Activated CD8-positive, alpha-beta T cell treated with anti-CD3 and anti-CD28 coated beads, Interleukin-2, amount 10 ng/mL, durations not matched to agents 7 days and 5 days (primary cell): ENCODE measurements at places on chromosomes 4 and X.
A peak's percentile ranks its signal among the peaks of the same experiment; 100 is the strongest.

DNA sequence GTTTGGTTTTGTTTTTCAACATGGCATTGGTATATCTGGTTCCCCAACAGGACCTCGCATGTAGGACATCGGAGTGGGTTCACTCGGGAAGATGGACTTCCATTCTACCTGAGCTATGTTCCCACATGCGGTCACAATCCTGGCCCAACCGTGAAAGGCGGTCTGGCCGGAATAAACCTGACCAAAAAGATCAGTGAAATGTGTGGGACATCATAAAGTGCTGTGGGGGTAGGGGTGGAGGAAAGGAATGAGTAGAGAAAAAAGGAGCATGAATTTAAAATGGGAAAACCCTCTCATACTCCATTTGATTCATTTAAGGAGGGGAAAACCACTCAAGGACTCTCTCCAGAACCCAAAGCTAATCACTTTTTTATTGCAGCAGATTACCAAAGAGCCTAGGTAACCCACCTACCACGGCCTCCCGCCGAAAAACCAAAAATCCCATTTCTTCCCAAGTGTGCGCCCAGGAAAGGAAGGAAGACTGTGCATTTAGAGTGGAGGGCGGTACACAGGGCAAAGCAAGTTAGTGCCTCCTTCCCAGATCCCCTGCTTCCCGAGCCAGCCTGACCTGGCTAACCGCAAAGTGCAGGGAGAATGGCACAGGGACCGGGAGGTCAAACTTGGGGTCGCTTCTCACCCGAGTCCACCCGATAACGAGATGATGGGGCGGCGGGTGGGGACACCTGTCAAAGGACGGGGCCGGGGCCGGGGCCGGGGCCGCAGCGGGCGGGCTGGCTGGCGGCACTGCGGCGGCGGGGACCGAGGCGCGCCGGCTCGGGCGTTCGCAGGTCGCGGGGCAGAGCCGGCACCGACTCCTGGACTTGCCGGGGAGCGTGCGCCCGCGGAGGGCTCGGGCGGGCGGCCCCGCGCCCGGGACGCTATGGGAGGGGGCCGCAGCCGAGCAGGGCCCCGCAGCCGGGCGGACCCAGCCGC lies 669 bp downstream of the TMEM150C start:
- no peak overlapping the region for H3K27ac ChIP-seq
- peaks cover 52% of the 10 kb centered on the region for H3K27me3 ChIP-seq
- H3K36me3 ChIP-seq, result peaks cover 4% of the 10 kb centered on the region
- peak overlapping the region; percentile 40 for H3K4me3 ChIP-seq

DNA sequence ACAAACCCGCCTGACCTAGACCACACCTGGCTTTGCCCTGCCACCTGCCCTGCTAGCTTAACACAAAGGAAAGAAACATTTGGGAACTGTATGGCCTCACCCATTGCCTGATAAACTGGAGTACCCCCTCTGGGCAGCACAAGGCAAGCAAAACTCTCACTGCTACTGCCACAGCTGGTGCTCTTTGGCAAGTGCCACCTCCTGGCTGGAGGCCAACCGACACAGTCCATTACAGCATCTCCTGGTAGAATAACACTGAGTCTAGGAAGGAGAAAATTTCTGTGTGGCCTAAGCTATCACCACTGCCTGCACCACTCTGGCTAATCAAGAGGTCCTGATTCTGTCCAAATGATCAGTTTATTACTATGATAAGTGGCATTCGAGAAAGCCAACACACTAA lies 18.9 kb upstream of the SPANXN3 start:
- no peak overlapping the region for H3K4me3 ChIP-seq
- no peaks in the 10 kb centered on the region for H3K4me1 ChIP-seq
- no peak for DNase-seq
- H3K27ac ChIP-seq, result no peak overlapping the region

DNA sequence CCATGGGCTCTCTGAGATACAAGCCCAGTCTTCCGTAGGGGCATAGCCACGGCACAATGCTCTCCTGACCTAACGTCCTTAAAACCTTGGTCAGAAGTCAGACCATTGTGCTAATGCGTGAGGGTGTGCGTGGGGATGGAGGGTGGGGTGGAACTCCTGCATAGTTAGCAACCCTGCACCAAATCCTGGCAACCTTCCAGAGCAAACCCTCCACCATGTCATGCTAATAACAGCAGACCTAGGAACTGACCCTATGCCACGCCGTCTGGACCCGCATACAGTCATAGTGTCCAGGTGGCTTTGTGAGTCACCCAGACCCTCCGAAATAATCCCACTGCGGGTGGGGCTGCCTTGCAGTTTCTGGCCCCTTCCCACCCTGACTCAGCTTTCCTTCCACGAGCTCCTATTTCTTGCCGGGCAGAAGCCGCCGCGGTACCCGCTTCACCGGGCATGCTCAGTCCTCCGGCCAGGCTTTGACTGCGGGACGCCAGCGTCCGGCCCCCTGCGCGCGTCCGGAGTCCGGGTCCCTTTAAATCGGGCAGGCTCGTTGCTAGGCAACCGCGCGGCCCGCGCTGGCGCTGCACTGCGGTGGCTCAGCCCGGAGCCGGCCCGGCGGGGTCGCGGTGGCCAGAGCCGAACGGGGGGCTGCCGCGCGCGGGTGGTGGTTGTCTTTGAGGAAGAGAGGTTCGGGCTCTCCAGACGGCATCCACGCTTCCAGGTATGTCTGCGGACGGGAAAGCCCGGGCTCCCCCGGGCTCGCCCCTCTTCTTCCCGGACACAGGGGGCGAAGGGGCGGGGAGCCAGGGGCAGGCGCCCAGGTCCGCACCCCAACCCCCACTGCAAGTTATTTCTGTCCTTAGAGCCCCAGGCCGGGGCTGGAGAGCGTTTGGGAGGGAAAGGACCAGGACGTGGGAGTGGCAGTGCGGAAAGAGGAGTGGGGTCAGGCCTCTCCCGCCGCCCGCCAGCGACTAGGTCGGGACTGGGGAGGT lies at the start of gene CCDC160:
Gene CCDC160 (plus strand): TSS at position 557 of the 989 bp plus-strand sequence. CDS start 7,619 bp downstream, outside the sequence.
- H3K4me1 ChIP-seq, result peaks cover 5% of the 10 kb centered on the region
- H3K4me3 ChIP-seq, result peak within 1 kb of the TSS; percentile 38
- no peak within 1 kb of the TSS for H3K27ac ChIP-seq
- peaks cover 5% of the 10 kb centered on the region for H3K27me3 ChIP-seq

- peaks cover 4% of the 10 kb centered on the region for H3K4me1 ChIP-seq
- no peaks in the 10 kb centered on the region for H3K27me3 ChIP-seq
- no peak overlapping the region for H3K27ac ChIP-seq
- DNase-seq, result no peak
- no peaks in the 10 kb centered on the region for H3K36me3 ChIP-seq
- H3K4me3 ChIP-seq, result no peak overlapping the region
These were observed 47.5 kb upstream of the GALNT7 start for GRCh38 chr4:173121076-173121561.

DNA sequence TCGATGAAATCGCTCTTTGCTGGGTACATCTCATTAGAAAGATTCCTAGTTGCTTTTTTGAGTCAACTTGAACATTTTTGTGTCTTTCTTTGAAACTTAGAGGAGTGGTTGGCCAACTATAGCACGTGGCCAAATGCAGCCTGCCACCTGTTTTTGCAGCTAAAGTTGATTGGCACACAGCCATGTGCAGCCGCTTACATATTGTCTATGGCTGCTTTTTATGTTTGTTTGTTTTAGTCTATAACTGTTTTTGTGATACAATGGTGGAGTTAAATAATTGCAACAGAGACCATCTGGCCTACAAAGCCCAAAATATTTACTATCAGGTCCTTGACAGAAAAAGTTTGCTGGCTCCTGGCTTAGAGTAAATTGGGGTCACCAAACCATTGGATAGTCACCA lies 86.3 kb downstream of the CLCN4 start:
- no peaks in the 10 kb centered on the region for H3K36me3 ChIP-seq
- no peaks in the 10 kb centered on the region for H3K27me3 ChIP-seq
- no peak for DNase-seq
- H3K4me3 ChIP-seq, result no peak overlapping the region

- DNase-seq, result no peak
- no peaks in the 10 kb centered on the region for H3K27me3 ChIP-seq
- H3K36me3 ChIP-seq, result no peaks in the 10 kb centered on the region
- H3K4me1 ChIP-seq, result no peaks in the 10 kb centered on the region
These were observed 194.3 kb upstream of the PGRMC2 start for GRCh38 chr4:128481752-128482480.

DNA sequence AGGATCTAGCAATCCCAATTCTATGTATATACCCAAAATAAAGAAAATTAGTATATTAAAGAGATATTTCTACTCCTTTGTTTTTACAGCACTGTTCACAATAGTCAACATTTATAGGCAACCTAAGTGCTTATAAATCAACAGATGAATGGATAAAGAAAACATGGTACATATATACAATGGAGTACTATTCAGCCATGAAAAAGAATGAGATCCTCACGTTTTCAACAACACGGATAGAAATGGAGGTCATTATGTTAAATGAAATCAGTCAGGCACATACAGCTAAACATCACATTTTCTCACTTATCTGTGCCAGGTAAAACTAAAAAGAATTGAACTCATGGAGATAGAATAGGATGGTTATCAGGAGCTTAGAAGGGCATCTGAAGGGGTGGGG lies 45.6 kb upstream of the PABPC5 start:
- H3K4me3 ChIP-seq, result no peak overlapping the region
- H3K27ac ChIP-seq, result no peak overlapping the region
- no peaks in the 10 kb centered on the region for H3K36me3 ChIP-seq
- H3K4me1 ChIP-seq, result no peaks in the 10 kb centered on the region
